ENCODE measurements at places on chromosomes 1 and 21. TPM values are rescaled to one million over a fixed set of nuclear protein-coding genes. Genes with fewer than 3 reads are reported as not detected.

The SLC27A3 gene
- 5.0 TPM for total RNA-seq

The AK5 gene
- total RNA-seq, result 27.4 TPM

The EPHB2 gene
- 136 TPM for total RNA-seq

The SNRNP40 gene
- 117 TPM for total RNA-seq

The FAM43B gene
- not detected for total RNA-seq

The PLPP3 gene
- total RNA-seq, result 9.9 TPM

The ITLN2 gene
- not detected for total RNA-seq

The YOD1 gene
- total RNA-seq, result 15.1 TPM

The RNF186 gene
- 0.05 TPM for total RNA-seq

The ADAMTS5 gene
- 12.5 TPM for total RNA-seq

Data from renal cortical epithelial cell (primary cell).